Transverse colon (tissue), 4 donors: ENCODE measurements at places on chromosomes 4 and X. TPM values are rescaled to one million over a fixed set of nuclear protein-coding genes. Genes with fewer than 3 reads are reported as not detected.

DNA sequence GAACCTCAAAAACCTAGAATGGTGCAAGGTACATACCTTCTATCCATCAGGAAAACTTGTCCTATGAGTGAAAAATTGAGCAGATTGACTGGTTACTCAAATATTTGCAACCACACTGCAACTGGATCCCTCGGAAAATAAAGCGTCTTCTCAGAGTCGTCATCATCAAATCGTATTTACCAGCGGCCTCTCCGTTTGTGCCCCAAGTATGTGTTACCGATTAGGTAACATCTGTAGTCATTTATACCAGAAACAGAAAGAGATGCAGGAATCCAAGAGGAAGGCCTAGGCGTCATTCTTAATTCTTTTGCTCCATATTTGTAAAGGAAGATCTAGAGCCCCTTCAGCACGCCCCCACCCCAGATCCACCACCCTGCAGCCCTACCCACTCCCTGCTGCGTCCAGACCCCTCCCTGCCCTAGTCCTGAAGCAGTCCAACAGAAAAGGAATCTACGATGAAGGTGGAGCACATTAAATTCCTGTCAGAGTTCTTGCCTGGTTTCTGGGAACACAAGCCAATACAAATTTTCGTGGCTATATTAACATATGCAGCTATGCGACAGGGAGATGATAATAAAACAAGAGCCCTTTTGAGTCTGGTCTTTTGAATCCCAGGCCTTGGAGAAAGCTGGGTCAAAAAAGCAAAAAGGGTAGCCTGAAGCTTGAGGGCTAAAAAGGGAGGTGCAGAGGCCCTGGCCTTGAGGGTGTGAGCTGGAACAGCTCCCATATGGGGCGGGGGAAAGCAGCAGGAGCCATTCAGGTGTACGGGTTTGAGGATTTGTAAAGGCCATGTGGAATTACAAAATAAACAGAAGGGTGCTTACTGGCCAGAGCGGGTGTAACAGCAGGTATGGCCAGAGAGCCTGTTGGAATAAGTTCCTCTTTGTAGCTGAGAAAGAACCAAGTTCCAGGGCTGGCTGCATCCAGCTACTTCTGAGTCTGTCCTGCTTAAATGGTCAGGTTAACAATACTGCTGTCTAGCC is 77.0 kb downstream of the ZNF827 start:
- no peaks in the 10 kb centered on the region for H3K4me1 ChIP-seq
- H3K27ac ChIP-seq, result no peak overlapping the region
- no peak overlapping the region for H3K4me3 ChIP-seq
- no peak for DNase-seq
- H3K27me3 ChIP-seq, result no peaks in the 10 kb centered on the region

DNA sequence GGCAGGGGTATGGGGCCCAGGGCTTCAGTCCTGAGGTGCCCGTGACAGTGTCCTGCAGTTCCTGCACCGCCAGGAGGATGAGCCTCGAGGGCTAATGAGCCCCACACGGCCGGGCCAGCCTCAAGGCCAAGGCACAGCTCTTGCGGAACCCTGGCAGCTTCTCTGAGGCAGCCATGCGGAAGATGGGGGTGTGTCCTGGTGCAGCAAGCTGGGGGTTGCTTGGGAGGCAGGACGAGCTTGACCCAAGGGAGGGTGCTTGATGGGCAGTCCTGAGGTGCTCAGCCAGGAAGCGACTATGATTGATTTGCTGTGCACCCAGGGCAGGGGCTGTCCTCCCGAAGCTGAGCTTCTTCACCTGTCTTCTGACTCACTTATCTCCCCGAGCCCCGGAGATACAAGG is 9.1 kb upstream of the FGFR3 start:
- H3K4me3 ChIP-seq, result no peak overlapping the region
- no peak overlapping the region for H3K27ac ChIP-seq
- no peaks in the 10 kb centered on the region for H3K4me1 ChIP-seq
- no peaks in the 10 kb centered on the region for H3K36me3 ChIP-seq
- DNase-seq, result no peak
- peaks cover 9% of the 10 kb centered on the region for H3K27me3 ChIP-seq

The HTN1 gene
- total RNA-seq, result not detected

DNA sequence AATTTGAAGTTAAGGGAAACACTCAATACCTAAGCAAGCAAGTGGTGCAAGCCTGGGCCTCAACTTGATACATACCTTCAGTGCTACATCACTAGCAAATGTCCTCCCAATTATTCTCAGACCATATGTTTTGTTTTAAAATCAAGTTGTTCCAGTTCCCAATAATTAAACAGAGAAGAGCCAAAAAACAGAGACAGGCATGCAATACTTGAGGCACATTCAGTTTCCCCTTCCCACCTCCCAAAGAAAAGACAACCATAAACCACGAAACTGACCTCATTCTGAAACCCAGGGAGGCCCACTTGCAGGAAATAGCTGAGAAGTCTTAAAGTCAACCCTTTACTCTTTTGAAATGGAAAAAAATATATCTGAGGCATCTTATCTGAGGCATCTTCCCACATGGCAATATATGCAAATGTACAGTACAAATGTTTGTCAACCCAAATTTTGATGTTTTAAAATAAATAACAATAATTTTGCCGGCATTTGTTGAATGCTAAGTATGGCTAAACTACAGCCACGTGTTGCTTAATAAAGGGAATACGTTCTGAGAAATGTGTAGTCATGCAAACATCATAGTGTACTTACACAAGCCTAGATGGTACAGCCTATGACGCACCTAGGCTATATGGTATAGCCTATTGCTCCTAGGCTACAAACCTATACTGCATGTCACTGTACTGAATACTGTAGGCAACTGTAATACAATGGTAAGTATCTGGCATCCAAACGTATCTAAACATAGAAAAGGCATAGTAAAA is 147.5 kb downstream of the TSPAN5 start:
- H3K36me3 ChIP-seq, result no peaks in the 10 kb centered on the region
- DNase-seq, result no peak
- no peaks in the 10 kb centered on the region for H3K27me3 ChIP-seq
- H3K27ac ChIP-seq, result no peak overlapping the region
- H3K4me1 ChIP-seq, result no peaks in the 10 kb centered on the region
- H3K4me3 ChIP-seq, result no peak overlapping the region

GRCh38 chr4:15754323-15754722 is 23.8 kb upstream of the CD38 start:
- no peak overlapping the region for H3K4me3 ChIP-seq
- H3K27me3 ChIP-seq, result no peaks in the 10 kb centered on the region
- H3K4me1 ChIP-seq, result peaks cover 2% of the 10 kb centered on the region
- H3K27ac ChIP-seq, result no peak overlapping the region

GRCh38 chr4:145041378-145041777 is 56.6 kb downstream of the ANAPC10 start:
- DNase-seq, result no peak
- H3K4me3 ChIP-seq, result no peak overlapping the region
- H3K27me3 ChIP-seq, result no peaks in the 10 kb centered on the region
- no peaks in the 10 kb centered on the region for H3K36me3 ChIP-seq
- H3K27ac ChIP-seq, result no peak overlapping the region
- H3K4me1 ChIP-seq, result no peaks in the 10 kb centered on the region

DNA sequence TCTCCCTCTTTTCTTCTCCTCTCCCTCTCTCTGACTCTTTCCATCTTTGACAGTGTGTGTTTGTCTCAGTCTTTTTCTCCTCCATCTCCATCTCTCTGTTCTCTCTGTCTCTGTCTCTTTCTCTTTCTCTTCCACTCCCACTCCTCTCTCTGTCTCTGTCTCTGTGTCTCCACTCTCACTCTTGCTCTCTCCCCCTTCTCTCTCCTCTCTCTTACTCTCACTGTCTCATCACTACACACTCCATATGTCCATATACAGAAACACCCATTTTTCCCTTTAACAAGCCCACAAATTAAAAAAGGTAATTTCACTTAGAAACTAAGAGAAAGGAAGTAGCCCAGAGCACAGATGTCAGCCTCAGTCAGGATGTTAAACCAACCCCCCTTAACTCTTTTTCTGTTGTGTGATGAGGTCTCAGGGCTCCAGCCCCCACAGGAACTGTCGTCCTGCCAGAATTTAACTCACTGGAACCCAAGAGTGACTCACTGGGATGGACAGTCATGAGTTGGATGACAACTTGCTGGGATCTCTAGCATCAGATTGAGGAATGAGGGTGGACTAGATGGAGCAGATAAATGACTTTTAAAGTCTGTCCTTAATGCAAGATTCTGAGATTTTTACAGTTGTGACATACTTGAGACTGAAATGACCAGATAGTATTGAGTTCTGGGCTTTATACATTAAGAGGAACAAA is 27.5 kb downstream of the OTUD6A start:
- H3K27me3 ChIP-seq, result no peaks in the 10 kb centered on the region
- no peak overlapping the region for H3K4me3 ChIP-seq
- H3K4me1 ChIP-seq, result no peaks in the 10 kb centered on the region
- no peaks in the 10 kb centered on the region for H3K36me3 ChIP-seq

DNA sequence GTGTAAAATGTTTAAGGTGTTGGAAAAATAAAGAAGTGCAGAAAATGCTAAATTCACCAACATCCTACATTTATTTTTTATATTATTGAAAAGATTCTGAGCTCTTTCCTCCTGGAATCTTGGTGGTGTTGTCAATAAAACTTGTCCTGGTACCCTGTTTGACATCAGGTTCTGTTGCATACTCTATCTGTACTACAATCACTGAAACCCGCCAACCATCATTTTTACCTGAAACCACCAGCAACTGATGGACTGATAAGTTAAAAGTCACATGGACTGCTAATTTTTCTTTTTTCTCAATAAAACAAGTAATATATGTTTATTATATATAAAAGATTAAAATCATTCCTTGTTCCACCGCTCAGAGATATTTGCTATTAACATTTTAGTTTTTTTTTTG is 23.4 kb downstream of the STAP1 start:
- H3K4me3 ChIP-seq, result no peak overlapping the region
- H3K36me3 ChIP-seq, result no peaks in the 10 kb centered on the region
- H3K27me3 ChIP-seq, result no peaks in the 10 kb centered on the region
- DNase-seq, result no peak
- H3K4me1 ChIP-seq, result no peaks in the 10 kb centered on the region

- no peaks in the 10 kb centered on the region for H3K36me3 ChIP-seq
- H3K4me1 ChIP-seq, result no peaks in the 10 kb centered on the region
- no peaks in the 10 kb centered on the region for H3K27me3 ChIP-seq
- H3K4me3 ChIP-seq, result no peak overlapping the region
- H3K27ac ChIP-seq, result no peak overlapping the region
- DNase-seq, result no peak
Measured at GRCh38 chrX:148466292-148466691, 34.1 kb upstream of the AFF2 start.

The DSPP gene
- total RNA-seq, result not detected

DNA sequence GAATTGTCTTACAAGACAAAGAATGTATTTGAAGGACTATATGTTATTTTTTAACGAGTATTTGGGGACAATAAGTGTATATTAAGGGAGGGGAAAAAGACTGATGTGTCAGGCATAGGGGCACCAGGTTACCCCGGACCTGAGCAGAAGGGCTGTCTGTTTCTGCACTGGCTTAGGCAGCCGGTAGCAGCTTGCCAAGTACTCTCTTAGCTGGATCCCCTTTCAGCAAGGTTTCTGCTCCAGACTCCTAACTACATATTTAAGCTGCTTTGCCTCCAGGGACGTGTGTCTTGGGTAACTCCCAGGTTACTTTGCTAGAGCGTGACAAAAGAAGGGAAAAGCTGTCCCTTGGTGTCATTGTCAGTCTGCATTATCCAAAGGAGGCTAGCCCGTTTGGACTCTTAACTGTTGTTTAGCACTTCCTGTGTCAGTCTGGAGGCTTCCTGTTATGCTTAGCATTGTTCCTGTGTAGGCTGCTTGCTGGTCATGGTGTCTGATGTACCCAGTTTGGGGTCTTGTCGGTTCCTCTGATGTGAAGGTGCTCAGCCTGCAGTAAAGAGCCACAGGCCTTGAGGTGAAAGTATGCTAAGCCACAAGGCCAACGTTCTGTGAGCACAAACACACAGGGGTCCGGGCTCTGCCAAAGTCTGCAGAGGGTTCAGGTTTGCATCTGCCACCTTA is 11.6 kb downstream of the CXCR3 start:
- no peak for DNase-seq
- H3K27me3 ChIP-seq, result no peaks in the 10 kb centered on the region
- H3K27ac ChIP-seq, result no peak overlapping the region
- no peaks in the 10 kb centered on the region for H3K4me1 ChIP-seq

DNA sequence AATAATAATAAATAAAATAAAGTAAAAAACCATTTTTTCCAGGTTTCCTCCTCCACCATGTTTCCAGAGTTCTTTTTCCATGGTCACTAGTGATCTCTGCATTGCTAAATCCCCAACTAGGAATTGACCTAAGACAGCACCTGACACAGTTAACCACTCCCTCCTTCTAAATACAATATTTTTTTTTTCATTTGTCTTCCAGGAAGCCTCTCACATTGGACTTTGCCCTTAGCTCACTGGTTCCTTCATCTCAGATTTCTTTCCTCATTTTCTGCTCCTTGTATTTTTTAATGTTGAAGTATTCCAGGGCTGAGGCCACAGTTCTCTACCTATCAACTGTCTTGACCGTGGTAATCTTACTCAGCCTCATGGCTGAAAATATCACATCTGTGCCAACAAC is 187.3 kb upstream of the FAM241A start:
- no peak for DNase-seq
- peak overlapping the region; percentile 5 for H3K27ac ChIP-seq
- no peaks in the 10 kb centered on the region for H3K27me3 ChIP-seq
- no peak overlapping the region for H3K4me3 ChIP-seq

- no peaks in the 10 kb centered on the region for H3K27me3 ChIP-seq
- H3K36me3 ChIP-seq, result no peaks in the 10 kb centered on the region
- H3K4me3 ChIP-seq, result no peak overlapping the region
- DNase-seq, result no peak
- no peaks in the 10 kb centered on the region for H3K4me1 ChIP-seq
Measured at GRCh38 chr4:100935090-100935489, 412.2 kb downstream of the PPP3CA start.

GRCh38 chr4:6956087-6956433 is 46.4 kb downstream of the TBC1D14 start:
- H3K36me3 ChIP-seq, result no peaks in the 10 kb centered on the region
- peaks cover 25% of the 10 kb centered on the region for H3K4me1 ChIP-seq
- no peak overlapping the region for H3K4me3 ChIP-seq
- no peak for DNase-seq

GRCh38 chrX:143429131-143429530 is 88.1 kb downstream of the SPANXN3 start:
- no peak overlapping the region for H3K27ac ChIP-seq
- H3K4me3 ChIP-seq, result no peak overlapping the region
- no peaks in the 10 kb centered on the region for H3K4me1 ChIP-seq
- no peak for DNase-seq
- H3K27me3 ChIP-seq, result no peaks in the 10 kb centered on the region

The MAP7D2 gene
- 4.4 TPM for total RNA-seq

DNA sequence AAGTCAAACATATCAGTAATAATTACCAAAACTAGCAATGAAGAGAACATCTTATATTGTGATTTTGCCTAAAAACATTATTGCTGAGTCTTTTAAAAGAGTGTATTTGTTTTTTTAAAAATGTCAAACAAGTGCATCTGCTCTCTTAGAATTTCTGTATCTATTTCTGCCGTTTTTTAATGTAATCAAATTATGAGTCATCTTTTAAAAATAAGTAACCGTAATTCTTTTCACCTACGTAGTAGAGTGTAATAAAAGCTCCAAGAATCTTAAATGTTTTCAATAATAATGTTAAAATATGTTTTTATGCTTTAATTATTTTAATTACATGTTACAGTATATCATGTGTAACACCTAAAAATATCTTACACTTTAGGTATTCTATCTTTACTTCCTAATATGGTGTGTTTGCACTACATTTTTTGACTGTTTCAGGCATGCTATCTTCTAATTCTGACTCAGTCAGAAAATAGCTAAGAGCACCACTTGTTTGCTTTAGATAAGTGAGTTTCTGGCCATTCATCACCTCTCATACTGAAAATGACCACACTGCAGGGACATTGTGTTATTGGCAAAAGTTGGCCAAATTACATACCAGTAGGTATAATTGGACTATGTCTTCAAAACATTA is 368.5 kb downstream of the PCDH7 start:
- no peak overlapping the region for H3K4me3 ChIP-seq
- no peaks in the 10 kb centered on the region for H3K36me3 ChIP-seq
